ACHN (cell line): ENCODE measurements at places on chromosomes 3 and 15.

DNA sequence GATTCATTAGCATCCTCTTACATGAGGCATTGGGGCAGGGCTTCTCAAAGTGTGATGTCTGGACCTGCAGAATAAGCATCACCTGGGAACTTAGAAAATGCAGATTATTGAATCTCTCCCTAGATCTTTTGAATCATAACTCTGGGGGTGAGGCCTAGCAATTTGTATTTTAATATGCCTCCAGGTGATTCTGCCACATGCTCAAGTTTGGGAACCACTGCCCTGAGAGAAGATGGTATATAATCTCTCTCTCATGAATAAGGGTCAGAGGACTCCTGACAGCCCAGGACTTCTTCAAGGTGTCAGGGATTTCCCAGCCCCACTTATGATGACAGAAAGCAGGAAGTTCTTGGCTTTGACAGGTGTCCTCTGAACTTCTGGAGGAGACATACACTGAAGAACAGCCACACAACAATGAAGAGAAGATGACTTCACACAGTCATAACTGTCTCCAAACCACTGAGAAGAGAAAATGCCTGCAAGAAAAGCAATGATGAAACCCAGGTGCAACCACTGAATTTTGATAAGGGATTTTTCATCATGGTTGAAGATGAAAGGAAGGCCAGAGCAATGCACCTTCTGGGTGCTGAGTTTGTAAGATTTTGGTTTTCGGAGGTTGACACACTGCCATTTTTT is 211.9 kb upstream of the MRPL3 start:
- DNase-seq, result no peak

GRCh38 chr3:50571486-50571885 is 2.2 kb downstream of the HEMK1 start:
- no peak for DNase-seq

DNA sequence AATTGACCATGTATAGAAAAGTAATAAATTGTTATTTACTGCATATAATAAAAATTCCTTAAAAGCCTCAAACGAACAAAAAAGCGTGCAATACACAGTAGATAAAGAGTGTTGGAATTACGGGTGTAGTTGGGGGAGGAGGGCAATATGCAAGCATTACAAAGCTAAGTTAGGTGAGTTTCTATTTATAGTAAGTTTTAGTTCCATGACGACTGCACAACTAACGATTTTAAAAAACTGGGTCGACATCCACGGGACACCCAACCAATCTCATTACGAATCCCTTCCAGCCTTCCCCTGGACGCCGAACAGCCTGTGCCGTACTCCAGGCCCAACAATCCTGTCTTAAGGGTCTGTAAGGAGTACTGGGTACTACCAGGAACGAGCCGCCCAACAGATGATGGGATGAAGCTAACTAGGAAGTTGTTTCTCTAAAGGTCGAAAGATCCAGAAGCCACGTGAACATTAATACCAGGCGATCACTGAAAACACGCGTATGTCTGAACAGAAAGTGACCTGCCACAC is 677 bp downstream of the POLQ start:
- DNase-seq, result peak; percentile 20

DNA sequence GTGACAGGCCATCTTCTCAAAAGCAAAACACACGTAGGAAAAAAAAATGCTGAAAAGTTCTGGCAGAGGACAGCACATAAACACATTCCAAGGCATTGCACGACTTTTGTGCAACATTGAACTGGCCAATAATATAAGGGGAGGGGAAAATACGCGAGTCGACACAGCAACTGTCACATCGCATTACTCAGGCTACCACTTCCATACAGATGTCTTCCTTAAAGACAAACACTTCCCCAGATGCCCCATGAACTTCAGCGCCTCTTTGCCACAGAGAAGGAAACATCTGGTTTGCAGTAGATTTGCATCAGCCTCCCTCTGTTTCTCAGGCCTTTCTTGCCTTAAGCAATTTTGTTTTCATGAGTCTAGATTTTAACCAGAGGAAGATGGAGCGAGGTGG is 144.4 kb upstream of the IGF1R start:
- DNase-seq, result no peak

GRCh38 chr3:69941439-69942176 is 57.9 kb upstream of the SAMMSON start:
- DNase-seq, result peak; percentile 64

DNA sequence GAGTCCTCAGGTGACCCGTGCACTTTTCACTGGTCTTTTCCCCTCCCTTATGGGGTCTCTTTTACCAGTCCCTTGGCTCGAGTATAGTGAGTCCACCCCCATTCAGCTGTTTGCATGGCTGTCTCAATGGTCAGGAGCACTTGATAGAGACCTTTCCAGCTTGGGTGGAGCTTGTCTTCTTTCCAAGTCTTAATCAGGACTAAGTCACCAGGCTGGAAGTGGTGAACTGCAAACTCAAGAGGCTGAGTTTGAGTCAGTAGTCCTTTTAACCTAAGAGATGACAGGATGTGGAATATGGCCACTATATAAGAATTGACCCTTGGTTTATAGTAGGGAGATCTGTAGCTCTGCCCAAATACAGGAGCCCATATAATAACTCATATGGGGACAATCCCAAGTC is 279.7 kb downstream of the PYDC2 start:
- no peak for DNase-seq

- DNase-seq, result no peak
These were observed 508.6 kb upstream of the IL12A start for GRCh38 chr3:159480046-159480445.

DNA sequence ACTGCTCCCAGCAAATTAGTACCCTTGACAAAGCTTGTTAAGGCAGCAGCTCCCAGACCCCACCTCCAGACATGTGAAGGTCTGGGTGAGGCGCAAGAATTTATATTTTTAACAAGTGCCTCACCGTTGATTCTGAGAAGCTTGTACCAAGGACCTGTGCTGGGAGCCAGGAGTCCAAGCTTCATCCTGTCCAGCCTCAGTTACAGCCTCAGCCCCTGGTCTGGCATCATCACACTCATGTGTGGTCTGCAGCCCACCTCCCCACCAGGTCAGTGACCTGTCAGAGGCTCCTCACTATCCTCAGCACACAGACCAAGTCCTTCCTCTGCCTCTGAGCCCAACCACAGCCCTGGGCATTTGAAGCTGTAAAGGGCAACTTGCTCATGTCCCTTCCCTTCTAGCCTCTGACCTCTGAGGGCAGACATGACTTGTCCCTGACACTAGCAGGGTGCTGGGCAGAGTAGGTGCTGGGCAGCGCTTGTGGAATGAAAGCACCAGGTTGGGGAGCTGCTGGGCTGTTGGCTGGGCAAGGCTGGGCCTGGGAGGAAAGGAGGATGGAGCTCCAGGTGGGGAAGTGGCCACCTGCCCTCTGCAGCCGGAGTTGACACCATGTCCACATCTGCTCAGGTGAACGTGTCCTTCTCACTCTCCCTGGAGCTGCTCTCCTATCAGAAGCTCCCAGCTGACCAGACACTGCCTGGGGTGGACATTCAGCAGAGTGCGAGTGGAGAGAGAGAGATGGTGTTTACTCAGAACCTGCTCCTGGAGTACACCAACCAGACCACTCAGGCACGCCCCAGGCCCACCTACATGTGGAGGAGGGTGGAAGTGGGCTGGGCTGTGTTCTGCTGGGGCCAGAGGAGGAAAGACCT is 16.9 kb downstream of the ACAA1 start:
- no peak for DNase-seq

- no peak for DNase-seq
These were observed 218.5 kb upstream of the PRICKLE2 start for GRCh38 chr3:64443546-64444381.

GRCh38 chr3:195907684-195907933 is 742 bp downstream of the TNK2 start:
- no peak for DNase-seq

DNA sequence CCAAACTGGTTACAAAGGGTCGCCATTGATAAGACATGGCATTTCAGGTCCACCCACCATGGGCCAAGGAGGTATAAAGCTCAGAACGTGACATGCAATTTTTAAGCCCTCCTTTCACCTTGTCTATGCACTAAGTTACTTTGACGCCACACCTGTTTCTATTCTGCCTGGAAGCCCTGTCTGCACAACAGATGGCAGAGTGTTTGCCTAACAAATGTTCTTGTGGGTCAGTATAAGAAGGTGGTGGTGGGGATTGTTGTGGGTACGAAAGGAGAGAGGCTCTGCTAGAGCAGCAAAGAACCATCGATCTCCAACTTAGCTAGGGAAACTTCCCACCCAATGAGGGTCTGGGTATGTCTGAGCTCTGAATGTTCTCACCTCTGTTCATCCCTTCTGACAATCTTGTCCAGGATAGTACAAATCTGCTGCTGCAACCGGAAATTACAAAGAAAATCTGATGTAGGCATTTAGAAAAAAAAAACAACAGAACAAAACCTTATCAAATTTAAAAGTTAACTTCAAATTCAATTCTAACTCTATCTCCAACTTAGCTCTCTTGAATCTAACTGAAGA is 945.0 kb upstream of the CFAP20DC start:
- no peak for DNase-seq

DNA sequence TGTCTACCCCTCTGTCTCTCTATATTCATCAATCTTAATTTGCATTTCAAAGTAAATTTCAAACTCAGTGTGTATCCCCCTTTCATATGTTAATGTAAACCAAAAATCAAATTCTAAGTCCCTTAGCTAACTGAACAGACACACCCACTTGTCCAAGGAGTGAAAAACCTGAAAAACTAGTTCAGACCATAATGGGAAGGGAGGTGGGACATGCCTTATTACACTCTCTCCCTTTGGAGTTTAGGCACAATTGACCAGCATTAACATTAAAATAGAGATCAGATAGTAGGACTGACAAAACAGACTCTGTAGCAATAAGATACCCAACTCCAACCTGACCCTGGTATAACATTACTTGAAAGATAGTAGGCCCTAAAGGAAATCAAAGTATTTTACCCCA is 247.7 kb upstream of the GADL1 start:
- no peak for DNase-seq

DNA sequence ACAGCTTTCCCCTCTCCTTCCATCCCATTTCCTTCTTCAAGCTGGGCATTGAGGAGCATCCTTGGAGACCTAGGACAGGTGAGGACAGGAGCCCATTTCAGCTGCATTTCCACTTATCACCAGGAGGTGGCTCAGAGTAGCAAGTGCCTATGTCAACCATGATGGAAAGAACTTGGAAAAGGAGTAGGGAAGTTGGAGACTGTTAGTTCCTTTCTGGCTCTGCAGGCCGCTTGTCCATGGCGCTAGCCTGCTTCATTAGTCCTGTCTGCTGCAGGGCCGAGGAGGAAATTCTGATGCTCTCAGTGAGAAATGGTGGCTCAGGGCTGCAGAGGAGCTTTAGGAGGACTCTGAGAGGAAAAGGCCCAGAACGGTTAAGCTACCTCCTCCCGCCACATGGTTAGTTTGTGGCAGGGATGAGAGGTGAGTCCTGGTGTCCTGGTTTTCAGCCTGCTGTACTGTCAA is 7.0 kb upstream of the CD276 start:
- peak; percentile 67 for DNase-seq

GRCh38 chr3:63492464-63492863 is 160.0 kb upstream of the SNTN start:
- no peak for DNase-seq

DNA sequence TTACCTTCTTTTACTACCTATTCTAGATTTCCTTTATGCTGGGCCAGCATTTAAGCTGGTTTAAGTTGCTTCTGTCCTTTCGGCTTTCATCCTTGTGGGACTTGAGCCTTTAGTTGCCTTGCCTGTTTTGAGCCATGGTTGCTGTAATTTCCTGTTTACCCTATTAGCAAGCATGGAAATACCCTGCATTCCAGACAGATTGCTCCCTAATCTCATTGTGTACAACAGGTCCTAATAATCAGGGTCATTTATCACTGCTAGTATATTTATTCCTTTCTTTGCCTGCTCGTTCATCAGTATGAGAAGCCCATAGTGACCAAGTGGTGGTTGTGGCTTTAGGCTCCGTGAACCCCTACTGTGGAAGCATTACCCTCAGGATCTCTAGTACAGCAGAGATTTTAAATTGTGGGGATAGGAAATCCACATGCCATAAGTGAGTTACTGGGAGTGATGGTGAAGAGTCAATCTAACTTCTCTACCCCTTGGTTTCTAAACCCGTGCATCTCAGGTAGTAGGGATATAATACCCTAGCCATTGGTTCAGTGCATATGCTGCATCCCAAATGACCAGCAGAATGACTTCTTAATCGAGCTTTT is 31.9 kb downstream of the NCK1 start:
- no peak for DNase-seq

GRCh38 chr15:66675446-66675845 is 26.6 kb upstream of the SMAD6 start:
- DNase-seq, result no peak

DNA sequence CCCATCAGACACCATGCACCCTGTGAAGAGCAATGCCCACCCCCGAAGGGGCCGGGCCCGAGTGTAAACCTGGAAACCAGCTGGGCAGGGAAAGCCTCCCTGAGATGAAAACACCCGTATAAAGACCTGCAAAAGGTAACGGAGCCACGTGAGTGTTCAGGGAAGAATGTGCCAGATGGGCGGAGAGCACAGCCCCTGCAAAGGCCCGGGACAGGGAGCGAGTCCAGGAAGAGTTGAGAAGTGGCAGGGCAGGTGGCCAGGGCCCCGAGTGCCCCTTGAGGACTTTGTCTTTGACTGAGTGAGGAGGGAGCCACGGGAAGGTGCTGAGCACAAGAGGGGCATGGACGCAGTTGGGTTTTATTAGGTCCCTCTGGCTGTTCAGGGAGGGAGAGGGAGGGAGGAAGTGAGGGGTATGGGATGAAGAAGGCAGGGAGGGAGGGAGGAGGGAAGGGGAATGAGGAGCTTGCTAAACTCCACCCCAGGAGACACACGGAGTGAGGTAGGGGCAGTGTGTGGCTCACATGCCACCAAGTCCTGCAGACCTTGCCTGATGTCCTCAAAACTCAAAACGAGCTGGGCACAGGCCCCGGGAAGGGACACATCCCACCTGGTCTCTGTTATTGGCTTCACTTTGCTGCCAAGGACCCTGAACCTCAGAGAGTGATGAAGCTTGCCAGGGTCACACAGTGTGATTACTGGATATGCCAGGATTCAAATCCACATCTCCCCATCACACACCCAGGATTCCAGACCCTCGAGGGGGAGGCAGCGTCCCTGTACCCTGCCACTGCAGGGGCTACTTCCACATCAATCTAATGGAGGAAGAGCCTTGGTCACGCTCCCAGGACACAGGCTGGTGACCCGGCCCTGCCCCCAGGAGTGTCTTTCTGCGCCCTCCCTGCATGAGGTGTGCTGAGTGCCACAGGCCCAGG is 49.1 kb upstream of the IQSEC1 start:
- DNase-seq, result no peak

GRCh38 chr15:36925653-36926426 is 174.5 kb downstream of the MEIS2 start:
- no peak for DNase-seq

DNA sequence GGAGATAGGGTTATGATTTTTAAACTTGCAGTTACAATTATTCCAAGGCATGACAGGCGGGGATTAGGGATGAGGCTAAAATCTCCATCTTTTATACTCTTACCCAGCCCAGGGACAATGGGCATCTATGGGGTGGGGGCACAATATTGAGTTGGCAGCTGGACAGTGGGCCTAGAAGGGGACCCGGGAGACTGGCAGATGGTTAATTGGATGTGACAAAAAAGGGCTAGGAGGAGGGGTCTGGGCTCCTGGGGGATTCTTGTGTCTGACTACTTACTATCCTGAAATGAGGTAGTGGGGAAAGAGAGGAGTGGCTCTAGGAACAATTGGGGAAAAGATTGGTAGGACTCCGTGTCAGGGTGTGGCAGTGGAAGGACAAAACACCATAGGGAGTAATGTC is 53.0 kb upstream of the ROPN1 start:
- DNase-seq, result no peak
